ENCODE measurements at places on chromosomes 3 and 15.

- DNase-seq, result no peak
Observed at GRCh38 chr15:94023531-94023930, 207.8 kb upstream of the MCTP2 start.

DNA sequence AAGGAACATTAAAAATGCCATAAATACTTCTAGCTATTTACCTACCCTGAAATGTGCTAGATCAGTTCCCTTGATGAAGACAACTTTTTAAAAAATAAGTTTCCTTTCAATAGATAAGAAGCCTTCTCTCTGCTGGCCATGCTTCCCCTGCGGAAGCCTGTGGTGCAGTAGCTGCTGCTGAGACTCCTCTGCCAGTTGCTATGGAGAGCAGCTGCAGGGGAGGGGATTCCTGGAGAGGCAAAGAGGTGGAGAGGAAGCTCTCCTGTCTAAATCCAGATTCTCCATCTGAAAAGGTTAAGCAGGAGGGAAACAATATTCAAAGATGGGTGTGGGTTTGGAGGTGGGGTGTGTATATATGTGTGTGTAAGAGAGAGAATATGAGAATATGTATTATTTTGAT, 69.8 kb upstream of the BFSP2 start:
- DNase-seq, result no peak

- no peak for DNase-seq
Observed at GRCh38 chr3:192655040-192655439, 72.3 kb downstream of the FGF12 start.

DNA sequence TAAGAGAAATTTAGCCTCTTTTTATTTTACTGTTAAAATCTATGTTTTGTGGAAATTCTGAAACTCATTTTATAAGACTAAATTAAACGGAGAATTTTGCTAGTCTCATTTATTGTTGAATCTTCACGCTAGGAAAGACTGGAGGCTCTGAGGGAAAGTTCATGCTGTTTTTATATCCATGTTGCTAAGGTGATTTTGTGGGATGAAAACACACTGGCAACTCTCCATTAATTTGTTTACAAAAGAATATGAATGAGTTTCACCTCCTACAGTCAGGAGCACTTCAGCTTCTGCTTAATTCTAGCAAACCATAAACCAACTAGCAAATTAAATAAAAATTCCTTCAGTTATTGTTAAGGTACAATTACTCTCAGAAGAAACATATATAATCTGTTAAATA, 195.4 kb downstream of the RAP2B start:
- DNase-seq, result no peak

GRCh38 chr15:90942354-90943120, 7.5 kb downstream of the UNC45A start:
- DNase-seq, result no peak

GRCh38 chr3:156187146-156187769, 66.9 kb downstream of the KCNAB1 start:
- no peak for DNase-seq

- no peak for DNase-seq
Observed at GRCh38 chr3:127589600-127590281, 792 bp downstream of the TPRA1 start.

DNA sequence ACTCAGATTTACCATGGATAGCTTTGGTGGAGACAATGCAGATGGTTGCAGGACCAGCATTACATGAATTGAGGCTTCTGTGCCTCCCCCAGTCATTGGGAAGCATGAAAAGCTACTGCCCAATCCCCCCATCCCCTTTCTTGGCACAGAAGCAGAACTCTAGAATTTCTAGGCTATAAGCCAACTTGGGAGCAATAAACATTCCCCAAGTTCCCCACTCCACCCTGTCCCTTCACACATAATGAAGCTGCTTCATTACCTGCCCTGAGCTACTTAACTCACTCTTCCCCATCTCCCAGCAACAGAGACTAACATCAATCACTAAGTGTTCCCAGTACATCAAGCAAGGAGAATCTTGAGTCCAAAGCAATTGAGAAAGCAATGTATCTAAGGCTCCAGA, 164.5 kb downstream of the RORA start:
- DNase-seq, result no peak

DNA sequence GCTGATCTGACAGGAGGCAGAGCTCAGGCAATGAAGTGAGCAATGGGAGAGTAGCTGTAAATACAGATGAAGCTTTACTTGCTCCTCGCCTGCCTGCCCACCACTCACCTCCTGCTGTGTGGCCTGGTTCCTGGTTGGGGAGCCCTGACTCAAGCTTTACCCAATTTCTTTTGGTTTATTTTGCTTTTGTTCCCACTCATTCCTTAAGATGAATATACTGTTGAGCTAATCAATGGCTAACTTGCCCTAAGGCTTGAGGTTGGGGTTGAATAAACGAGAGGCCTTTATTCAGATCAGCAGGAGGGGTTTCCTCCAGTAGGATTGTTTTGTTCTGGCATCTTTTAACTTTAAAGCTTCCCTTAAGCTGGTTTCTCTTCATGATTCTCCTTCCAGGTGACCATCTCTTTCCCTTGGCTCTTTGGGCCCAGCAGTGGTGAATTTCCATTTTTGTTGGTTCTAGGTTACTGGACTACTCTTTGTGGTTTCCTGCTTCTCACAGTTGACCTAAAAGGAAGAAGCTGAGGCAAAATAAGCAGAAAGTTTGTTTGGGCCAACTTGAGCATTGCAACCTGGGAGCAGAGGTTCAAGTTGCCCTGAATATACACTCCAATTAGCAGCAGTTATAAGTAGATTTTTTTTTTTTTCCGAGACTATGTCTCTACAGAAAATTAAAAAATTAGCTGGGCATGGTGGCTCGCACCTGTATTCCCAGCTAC, 44.4 kb downstream of the STARD9 start:
- no peak for DNase-seq

- DNase-seq, result no peak
Observed at GRCh38 chr3:111738238-111738637, 120.8 kb upstream of the PHLDB2 start.

GRCh38 chr3:127671523-127672428, 976 bp upstream of the ABTB1 start:
- DNase-seq, result no peak

GRCh38 chr3:125221831-125222230, 9.3 kb upstream of the SLC12A8 start:
- no peak for DNase-seq

GRCh38 chr3:197283045-197283444, 15.4 kb downstream of the DLG1 start:
- no peak for DNase-seq

DNA sequence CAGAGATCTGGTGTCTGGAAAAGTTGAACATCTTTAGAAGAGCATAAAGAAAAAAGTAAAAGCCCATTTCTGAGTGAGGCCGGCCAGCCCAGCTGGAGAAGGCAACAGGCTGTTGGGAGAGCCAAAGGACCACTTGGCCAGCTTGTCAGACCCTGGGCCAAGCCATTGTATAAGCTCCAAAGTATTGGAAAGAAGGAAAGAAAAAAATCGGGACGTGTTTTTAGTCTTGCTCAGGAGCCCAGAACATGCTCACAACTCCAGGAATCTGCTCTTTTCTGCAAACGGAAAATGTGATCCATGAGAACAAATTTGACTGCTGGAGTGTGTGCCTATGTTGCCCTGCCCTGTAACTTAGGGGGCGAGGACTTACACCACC, 10.4 kb upstream of the CLPX start:
- no peak for DNase-seq

- no peak for DNase-seq
Observed at GRCh38 chr3:122936986-122937385, 90.6 kb downstream of the SEMA5B start.

DNA sequence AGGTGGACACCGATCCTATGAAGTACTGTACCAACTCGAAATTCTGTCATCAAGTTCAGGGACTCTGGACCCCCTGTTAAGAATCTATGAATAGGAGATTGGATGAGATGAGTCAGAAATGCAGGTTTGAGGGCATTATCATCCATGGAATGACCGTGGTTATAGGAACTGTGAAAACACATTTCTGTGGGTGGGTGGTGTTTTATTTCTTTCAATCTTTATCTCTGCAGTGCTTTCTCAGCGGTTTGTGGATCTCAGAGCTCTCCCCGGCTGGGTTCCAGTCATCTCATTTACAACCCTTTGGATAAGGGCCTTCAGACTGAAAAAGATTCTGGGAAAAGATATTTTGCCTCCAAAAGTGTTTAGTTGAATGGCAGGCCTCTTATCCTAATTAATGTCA, 5.4 kb upstream of the ABHD17C start:
- DNase-seq, result no peak

GRCh38 chr3:180142041-180142440, 105.3 kb upstream of the PEX5L start:
- no peak for DNase-seq

DNA sequence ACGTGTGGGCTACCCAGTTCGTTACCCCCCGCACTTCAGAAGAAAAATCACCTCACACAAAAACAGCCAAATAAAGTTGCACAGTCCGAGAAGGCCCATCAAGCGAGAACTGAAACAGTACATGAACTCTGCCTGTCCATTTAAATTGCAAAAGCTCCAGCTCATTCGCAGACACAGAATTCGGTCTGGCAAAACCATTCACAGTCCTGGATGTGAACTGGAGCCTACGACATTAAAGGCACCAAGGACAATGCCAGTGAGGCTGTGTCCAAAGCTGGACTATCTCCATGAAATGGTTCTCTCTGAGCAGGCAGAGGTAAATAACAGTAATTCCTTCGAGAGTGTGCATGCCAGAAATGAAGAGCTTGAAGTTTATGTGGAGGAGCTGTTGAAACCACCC, 261.3 kb upstream of the ICE2 start:
- no peak for DNase-seq

DNA sequence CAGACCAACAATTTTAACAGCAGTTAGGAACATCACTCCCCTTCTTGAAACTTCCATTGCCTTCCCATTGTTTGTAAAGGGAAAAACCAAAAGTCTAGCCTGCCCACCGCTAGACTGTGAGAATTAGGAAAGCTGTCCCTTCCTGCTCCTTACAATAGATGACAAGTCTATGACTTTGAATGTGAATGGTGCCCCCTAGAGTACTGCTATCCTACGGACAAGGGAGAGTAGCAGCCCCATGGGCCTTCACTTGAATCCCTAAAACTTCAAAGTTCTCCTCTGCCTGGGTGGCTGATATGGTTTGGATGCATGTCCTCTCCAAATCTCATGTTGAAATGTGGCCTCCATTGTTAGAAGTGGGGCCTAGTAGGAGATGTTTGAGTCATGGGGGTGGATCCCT, 41.0 kb upstream of the FSIP1 start:
- no peak for DNase-seq

- peak; percentile 32 for DNase-seq
Observed at GRCh38 chr15:39774688-39775267, 7.9 kb downstream of the FSIP1 start.

DNA sequence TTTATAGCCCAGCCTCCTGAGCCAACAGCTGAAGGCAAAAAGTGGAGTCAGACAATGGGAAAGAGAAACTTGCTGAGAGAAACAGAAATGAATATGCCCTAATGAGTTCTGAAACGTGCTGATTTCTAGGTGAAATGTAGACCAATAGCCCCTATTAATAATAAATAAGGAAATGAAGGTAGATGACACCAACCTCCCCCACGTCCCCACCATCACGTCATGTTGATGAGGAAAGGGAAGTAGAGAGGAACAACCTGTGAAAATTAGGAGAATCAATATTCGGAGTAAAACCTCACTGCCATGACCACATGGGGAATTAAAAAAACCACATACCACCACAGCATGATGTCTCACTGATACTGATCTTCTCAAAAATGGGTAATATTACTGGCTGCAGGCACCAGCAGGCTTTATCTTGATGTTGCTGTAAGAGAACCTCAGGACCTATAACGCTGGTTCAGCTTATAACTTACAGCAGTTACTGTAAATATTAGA, 64.0 kb downstream of the KAT2B start:
- DNase-seq, result peak; percentile 18

DNA sequence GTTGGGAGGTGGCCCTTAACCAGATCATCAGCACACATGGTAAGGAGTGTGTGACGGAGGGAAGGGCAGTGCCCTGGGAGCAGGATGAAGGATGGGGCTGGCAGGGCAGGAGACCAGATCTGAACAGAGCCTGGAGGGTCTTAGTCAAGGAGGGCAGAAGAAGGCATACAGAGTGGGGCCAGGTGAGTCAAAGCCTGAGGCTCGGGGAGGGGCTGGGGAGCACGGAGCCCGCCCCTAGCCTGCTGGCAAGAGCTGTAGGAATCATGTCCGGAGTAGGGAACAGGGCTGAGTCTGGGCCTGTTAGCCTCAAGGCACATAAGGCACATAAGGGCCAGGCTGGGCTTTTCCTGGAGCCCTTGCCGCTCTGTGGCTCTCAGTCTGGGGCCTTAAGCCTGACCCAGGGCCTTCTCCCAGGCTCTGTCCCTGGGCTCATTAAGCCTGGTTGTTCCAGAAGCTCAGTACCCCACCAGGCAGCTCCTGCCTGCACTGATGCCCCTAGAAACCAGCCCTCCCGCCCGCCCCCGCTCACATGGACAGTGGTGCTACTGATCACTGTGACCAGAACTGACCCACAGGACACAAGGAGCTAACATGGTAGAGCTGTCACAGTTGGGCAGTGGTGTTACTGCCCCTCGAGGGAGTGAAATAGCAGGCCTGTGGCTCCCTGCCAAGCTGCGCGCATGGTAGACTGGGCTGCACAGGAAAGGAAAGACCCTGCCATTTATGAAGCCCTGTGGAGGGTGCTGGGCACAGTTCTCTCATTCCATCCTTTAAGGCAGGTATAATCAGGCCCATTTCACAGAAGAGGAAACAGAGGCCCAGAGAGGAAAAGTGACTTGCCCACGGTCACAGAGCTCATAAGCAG, 14.6 kb downstream of the ISG20 start:
- no peak for DNase-seq

DNA sequence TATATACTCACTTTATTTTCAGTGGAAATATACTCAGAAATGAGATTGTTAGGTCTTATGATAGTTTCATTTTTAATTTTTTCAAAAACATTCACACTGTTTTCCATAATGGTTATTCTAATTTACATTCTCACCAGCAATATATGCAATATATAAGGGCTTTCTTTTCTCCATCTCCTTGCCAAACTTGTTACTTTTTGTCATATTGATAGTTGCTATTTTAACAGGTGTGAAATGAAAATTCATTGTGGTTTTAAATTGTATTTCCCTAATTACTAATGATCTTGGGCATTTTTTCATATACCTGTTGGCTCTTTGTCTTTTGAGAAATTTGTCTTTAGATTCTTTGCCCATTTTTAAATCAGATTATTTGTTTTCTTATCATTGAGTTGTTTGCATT, 325.2 kb downstream of the DIPK2A start:
- DNase-seq, result no peak

- DNase-seq, result no peak
Observed at GRCh38 chr15:29821416-29822099, 710 bp downstream of the TJP1 start.

DNA sequence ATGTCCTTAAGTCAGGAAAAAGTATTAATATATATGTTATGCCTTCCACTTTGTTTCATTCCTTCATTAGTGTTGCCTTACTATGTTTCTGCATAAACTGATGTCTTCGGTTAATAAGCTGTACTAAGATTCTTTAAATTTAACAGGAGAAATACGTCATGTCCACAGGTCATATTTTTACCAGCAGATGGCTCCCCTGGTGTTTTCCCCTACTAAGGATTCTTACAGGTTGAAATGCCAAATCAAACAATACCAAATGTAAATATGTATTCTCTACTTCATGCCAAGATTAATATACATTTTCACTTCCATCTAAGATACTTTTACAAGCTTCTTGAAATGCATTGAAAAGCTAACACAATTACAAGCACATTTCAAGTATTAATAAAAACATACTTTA, 1602.1 kb downstream of the SI start:
- no peak for DNase-seq

- no peak for DNase-seq
Observed at GRCh38 chr15:32824777-32825176, 107.0 kb downstream of the GREM1 start.

All from CMK (cell line).